ENCODE measurements at places on chromosomes 11 and 22.

DNA sequence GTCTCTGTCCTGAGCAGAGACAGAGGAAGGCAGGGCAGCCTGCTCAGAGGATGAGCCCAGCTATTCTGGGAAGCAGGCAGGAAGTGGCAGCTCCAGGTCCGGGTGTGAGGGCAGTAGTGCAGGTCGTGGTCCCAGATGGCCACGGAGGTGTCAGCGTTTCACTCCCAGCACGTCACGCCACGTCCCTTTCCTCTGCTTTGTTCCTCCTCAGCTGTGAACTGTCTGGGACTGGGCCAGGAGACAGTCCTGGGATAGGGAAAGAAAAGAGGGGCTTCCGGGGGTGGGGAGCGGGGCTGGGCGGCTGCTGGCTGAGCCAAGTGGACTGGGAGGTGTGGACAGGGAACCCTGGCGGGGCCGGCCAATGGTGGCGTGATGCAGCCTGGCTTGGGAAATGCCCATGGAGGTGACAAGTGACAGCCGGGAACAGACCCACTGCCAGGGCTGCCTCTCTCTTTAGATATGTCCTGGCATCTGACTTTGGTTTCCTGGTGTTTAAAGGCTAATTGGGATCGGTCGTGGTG, 64.7 kb downstream of the KCNQ1 start:
- no peak for DNase-seq

GRCh38 chr22:45922256-45922655, 54.7 kb downstream of the WNT7B start:
- DNase-seq = no peak

DNA sequence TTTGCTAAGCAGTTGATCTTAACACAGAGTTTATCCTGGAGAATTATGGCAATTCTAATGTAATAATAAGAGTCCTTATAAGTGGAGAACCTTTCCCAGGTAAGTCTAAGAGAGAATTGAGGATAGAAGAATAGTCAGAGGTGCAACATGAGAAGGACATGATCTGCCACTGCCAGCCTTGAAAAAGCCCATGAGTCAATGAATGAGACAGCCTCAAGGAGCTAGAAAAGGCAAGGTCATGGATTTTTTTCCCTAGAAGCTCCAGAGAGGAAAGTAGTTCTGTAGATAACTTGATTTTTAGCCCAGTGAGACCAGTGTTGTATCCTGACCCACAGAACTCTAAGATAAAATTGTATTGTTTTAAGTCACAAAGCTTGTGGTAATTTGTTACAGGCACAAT, 16.9 kb downstream of the MS4A6A start:
- no peak for DNase-seq

- DNase-seq = no peak
Measured at GRCh38 chr11:96472085-96472484, 82.3 kb downstream of the JRKL start.

- no peak for DNase-seq
Measured at GRCh38 chr11:93783765-93784144, 327 bp upstream of the MED17 start.

GRCh38 chr11:35165423-35166368, 26.7 kb downstream of the CD44 start:
- peak; percentile 96 for DNase-seq

DNA sequence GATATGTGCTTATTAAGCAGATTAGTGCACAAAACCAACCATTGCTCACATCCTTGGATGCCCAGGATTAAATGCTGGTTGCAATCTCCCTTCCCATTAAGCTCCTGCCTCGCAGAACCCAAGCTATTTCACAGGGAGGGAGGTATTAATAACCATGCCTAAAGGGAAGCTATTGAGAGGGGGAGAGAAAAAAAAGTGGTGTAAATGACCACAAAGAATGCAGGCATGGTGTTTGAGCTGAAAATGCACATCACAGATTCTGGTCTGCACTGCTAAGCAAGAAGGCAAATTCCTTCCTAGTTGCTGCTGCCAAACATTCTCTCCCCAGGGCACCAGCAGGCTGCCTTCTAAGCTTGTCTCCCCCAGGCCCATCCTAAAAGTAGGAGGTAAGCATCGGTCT, 92.0 kb upstream of the ISX start:
- DNase-seq = no peak

GRCh38 chr11:44306052-44306917, 3.7 kb downstream of the ALX4 start:
- no peak for DNase-seq

DNA sequence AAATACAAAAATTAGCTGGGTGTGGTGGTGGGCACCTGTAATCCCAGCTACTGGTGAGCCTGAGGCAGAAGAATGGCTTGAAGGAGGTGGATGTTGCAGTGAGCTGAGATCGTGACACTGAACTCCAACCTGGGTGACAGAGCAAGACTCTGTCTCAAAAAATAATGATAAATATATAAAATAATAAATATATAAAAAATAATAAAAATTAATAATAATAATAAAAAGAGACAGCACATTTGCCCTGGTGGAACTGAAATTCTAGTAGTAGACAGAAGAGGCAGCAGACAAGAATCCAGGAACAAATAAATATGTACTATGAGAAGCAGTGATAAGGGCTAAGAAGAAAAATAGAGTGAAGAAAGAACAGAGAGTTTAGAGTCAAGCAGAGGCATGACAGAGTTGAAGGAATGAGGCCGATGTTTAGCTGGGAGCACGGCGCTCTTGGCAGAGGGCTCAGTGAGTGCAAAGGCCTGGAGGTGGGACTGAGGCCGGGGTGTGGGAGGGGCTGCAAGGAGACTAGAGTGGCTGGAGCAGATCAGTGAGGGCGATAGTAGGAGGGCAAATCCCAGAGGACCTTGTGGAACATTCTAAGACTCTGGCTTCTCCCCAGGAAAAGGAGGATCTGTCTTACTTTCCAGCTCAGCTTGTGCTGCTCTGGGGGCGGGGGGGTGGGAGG, 410.3 kb downstream of the MN1 start:
- no peak for DNase-seq

- DNase-seq = peak; percentile 80
Measured at GRCh38 chr22:28829358-28830181, 29.2 kb upstream of the XBP1 start.

DNA sequence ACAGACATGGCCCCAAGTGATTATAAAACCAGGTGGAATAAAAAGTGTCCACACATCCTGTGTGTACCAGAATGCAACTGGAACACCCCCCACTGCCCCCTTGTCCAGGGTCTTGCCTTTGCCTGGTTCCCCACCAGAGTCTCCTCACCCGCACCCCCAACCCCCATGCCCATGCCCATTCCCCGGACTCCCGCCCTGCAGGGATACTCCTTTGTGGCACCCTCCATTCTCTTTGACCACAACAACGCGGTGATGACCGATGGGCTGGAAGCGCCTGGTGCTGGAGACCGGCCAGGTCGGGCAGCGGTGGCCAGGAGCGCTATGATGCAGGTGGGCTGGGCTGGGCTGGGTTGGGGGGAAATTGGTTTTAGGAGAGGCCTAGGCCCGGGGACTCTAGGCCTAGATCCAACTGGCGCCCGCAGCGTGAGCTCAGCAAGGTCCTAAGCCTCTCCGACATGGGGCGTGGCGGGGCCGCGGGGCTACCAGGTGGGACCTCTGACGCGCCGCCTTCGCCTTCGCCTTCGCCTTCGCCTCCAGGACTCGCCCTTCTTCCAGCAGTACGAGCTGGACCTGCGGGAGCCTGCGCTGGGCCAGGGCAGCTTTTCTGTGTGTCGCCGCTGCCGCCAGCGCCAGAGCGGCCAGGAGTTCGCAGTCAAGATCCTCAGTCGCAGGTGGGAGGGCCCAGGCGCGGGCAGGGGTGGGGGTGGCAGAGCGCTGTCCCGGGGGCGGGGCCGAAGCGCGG, 9.1 kb downstream of the RPS6KA4 start:
- DNase-seq = no peak

DNA sequence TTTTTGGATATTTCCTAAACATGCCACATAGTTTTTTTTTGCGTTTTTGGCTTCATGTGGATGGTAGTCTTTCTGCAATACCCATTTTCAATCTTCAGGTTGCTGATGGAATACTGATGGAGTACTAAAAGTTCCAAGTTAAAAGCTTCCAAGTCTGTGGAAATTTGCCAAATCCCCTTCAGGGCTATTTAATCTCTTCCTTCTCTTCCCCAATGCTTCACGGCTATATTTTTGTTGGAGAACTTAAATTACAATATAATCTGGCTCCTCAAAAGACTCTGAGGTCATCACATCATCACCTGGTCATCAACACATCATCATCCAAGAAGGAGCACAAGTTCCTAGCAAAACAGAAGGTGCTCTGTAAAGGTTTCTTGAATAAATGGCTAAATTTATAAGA, 881.0 kb upstream of the TENM4 start:
- DNase-seq = no peak

DNA sequence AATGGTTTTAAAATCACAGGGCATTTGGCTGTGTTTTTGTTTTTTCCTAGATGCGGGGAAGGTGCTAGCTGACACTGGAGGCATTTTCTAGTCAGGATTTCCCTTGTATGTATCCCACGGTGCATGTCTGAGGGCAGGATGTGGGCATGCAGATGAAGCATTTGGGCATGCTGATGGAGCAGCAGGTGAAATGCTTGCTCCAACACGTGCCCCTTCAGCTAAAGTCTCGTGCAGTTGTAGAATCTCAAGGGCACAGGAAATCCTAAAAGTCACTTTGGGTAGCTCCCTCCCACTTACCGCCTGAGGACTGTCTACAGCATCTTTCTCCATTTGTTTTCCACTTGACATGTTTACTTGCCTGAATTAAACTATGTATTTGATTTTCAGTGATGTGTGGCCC, 429.4 kb upstream of the B3GAT1 start:
- DNase-seq = no peak

- no peak for DNase-seq
Measured at GRCh38 chr11:129225190-129225589, 33.1 kb upstream of the ARHGAP32 start.

Measured in CD4-positive, alpha-beta T cell treated with Interleukin-4 for 1 hour (primary cell).